Upper lobe of right lung (tissue), 1 donor: ENCODE measurements at places on chromosomes 7 and 10.

- H3K27ac ChIP-seq: no peak overlapping the region
- H3K4me3 ChIP-seq: no peak overlapping the region
- H3K27me3 ChIP-seq: no peaks in the 10 kb centered on the region
- DNase-seq: no peak
- no peaks in the 10 kb centered on the region for H3K36me3 ChIP-seq
- H3K4me1 ChIP-seq: no peaks in the 10 kb centered on the region
Observed at GRCh38 chr7:90879924-90880323, 283.8 kb downstream of the CDK14 start.

DNA sequence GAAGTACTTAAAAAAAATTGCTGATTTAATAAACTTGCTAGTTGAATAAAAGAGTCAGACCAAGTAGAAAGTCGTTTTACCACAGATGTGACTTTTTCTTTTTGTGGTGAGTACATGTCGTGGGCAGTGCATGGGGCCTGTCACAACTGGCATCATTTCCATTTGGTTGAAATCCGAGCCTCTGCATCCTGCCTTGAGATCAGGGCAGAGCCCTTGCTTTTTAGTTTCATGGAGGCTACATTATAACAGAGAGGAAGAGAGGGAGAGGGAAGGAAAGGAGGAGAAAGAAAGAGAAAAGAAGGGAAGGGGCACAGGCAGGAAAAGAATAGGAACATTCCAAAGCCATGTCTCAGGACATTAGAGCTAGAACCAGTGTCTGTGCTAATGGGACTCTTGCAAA lies 20.4 kb upstream of the INSYN2A start:
- no peak overlapping the region for H3K4me3 ChIP-seq
- DNase-seq: no peak
- H3K36me3 ChIP-seq: no peaks in the 10 kb centered on the region

- no peak for DNase-seq
- H3K27ac ChIP-seq: no peak overlapping the region
- H3K36me3 ChIP-seq: no peaks in the 10 kb centered on the region
- H3K4me1 ChIP-seq: no peaks in the 10 kb centered on the region
Observed at GRCh38 chr7:5453566-5454075, 30.0 kb upstream of the TNRC18 start.

- H3K27ac ChIP-seq: no peak overlapping the region
- H3K4me3 ChIP-seq: no peak overlapping the region
- no peak for DNase-seq
- H3K27me3 ChIP-seq: no peaks in the 10 kb centered on the region
- H3K4me1 ChIP-seq: no peaks in the 10 kb centered on the region
Observed at GRCh38 chr7:140367528-140367927, 30.8 kb downstream of the SLC37A3 start.

- no peaks in the 10 kb centered on the region for H3K4me1 ChIP-seq
- no peaks in the 10 kb centered on the region for H3K36me3 ChIP-seq
- no peak for DNase-seq
- H3K27ac ChIP-seq: no peak overlapping the region
- no peak overlapping the region for H3K4me3 ChIP-seq
Observed at GRCh38 chr10:27601503-27601902, 97.4 kb downstream of the RAB18 start.

GRCh38 chr7:131027287-131027773 lies 293.3 kb upstream of the KLF14 start:
- H3K36me3 ChIP-seq: no peaks in the 10 kb centered on the region
- peaks cover 59% of the 10 kb centered on the region for H3K4me1 ChIP-seq
- no peak overlapping the region for H3K4me3 ChIP-seq
- DNase-seq: no peak
- H3K27me3 ChIP-seq: no peaks in the 10 kb centered on the region

- H3K4me1 ChIP-seq: peaks cover 40% of the 10 kb centered on the region
- no peak overlapping the region for H3K4me3 ChIP-seq
- H3K27ac ChIP-seq: peak overlapping the region; percentile 58
- no peaks in the 10 kb centered on the region for H3K27me3 ChIP-seq
- peak; percentile 51 for DNase-seq
Observed at GRCh38 chr10:71975871-71976725, 11.9 kb downstream of the CHST3 start.

DNA sequence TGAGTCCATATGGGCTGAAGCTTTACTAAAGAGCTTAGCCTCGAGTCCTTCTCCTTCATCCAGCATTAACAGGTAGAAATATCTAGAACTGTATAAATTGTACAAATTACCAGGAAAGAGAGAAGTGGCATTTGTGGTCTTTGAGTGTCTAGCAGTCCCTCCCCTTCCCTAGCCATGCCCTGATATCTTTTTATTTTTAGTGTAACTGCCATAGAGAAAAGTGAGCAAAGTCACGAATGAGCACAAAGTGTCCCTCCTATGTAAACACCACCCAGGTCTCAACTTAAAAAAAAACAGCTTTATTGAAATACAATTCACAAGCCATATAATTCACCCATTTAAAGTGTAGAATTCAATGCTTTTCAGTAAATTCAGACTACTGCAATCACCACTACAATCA lies 339.0 kb upstream of the ZMIZ1 start:
- H3K4me1 ChIP-seq: no peaks in the 10 kb centered on the region
- no peak overlapping the region for H3K4me3 ChIP-seq
- no peak for DNase-seq
- no peak overlapping the region for H3K27ac ChIP-seq
- no peaks in the 10 kb centered on the region for H3K36me3 ChIP-seq

- H3K4me3 ChIP-seq: no peak overlapping the region
- no peaks in the 10 kb centered on the region for H3K27me3 ChIP-seq
- no peaks in the 10 kb centered on the region for H3K36me3 ChIP-seq
- H3K4me1 ChIP-seq: peaks cover 15% of the 10 kb centered on the region
- no peak for DNase-seq
Observed at GRCh38 chr10:60032723-60033122, 126.4 kb upstream of the CCDC6 start.
